Upper lobe of right lung (tissue), 1 donor: ENCODE measurements at places on chromosomes 3 and 15.

GRCh38 chr3:41508063-41508696 lies 308.9 kb downstream of the CTNNB1 start:
- DNase-seq = no peak

DNA sequence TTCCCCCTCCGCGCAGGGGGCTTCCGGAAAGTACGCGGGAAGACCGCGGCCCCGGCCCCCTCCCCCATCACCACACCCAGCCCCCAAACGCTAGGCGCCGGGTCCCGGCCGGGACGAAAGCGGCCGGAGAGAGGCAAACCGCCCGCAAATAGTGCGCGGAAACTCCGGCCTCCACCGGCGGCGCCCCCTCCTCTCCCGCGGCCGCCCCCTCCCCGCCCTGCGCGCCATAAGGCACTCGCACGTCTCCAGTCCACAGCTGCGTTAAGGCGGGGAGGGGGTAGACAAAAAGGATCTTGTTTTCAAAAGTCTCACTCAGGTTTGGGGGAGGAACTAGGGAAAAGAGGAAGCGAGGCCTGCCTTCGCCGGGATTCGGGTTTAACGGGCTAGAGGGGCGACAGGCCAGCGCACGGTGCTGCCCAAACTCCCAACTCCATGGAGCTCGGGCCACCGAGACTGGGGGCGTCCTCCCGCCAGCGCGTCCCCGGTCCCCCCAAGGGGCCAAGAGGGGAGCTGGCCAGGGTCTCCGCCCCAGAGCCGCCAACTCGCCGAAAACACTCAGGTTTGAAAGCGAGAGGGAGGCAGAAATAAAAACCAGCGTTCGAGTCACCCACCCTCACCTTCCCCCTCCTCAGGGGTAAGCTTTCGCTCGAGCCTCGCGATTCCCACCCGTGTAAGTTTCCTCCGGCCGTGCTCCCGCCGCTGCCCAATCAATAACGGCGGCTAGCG lies 1.8 kb downstream of the ANP32A start:
- DNase-seq = peak; percentile 85

GRCh38 chr3:51336261-51336660 lies 48.8 kb upstream of the MANF start:
- no peak for DNase-seq

DNA sequence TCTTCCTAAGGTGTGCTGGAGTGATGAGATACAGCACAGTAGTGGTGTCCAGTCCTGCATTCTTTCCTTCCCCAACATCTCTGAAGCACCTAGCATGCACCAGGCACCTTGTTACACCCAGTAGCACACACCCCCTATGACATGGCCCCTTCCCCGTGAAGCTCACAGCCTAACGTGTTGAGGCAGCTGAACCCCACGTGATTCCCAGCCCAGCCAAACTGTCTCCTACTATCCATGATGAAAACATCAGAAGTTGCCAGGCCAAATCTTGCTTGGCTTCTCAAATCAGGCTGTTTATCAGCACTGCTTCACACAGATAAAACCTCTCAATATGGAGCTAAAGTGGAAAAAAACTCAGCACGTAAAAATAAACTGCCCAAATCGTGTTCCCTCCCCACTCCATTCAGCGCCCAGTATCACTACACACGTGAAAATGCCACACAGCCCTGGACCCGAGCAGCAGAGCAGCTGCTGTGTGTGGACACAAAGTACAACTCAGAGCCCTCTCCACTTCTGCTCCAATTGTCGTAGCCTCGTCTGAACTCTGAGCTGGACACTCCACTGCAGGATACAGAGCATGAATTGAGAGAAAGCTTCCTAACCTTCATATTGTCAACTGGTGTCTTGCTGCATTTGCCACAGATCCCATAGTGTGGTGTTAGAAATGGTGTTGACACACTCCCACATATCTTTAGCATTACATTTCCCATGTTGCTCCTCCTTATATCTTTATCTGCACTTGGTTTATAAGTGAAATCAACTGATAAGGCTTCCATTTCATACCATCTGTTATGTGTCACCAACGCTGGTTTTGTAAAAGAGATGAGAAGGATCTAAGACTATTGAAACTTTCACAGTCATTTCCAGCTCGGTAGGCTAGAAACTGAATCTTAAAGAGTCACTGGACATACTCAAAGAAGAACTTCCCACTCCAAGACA lies 279.8 kb downstream of the RORA start:
- no peak for DNase-seq

GRCh38 chr3:110579840-110580550 lies 491.6 kb upstream of the NECTIN3 start:
- DNase-seq = no peak

DNA sequence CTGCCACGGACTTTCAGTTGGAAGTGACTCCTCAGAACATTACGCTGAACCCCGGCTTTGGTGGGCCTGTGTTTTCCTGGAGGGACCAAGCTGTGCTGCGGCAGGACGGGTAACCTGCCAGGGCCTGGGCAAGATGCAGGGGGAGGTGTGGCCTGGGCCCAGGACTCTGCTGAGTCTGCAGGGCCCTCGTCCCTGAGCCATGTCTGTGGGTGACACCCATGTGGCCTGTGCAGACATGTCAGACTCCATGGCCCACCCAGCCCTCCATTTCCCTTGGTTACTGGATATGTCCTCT lies 4.9 kb upstream of the ITIH3 start:
- no peak for DNase-seq

- DNase-seq = no peak
Observed at GRCh38 chr3:87791248-87792027, 267.4 kb downstream of the CGGBP1 start.

GRCh38 chr3:188607805-188608315 lies 453.9 kb downstream of the LPP start:
- no peak for DNase-seq

DNA sequence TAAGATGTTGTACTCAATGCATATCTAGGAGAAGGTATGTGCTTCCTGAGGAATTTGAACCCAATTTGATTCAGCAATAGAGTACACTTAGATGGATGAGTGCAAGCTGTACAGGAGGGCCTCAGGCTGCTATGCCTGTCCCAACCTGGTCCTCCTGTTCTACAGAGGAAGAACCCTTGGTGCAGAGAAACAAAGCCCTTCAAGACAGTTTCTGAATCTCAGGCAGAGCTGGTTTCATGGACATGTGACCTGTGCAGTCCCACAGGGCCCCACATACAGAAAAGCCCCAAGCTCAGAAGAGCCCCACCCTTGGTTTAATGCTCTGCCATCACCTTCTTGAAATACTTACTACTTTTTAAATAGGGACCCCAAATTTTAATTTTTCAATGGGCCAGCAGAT lies 15.3 kb downstream of the FOXP1 start:
- DNase-seq = no peak

- peak; percentile 72 for DNase-seq
Observed at GRCh38 chr15:68819495-68820294, 1.0 kb downstream of the ANP32A start.

GRCh38 chr3:58693940-58694850 lies 27.6 kb upstream of the FAM3D start:
- DNase-seq = no peak

DNA sequence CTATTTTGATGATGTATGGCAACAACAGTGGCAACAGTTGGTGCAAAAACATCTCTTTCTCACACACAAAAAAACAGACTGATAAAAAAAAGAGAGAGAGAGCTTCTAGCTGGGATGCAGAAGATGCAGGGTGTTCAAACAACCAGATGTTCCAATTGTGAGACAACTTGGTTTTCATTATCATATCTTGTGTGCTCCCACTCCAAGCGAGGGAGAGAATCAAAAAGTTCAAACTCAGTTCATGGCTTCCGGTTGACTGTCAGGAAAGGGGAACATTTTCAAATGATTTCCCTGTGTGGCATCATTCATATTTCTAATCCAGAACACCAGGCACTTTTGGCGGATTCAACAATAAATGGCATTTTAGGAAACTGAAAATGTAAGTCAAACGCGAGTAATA lies 72.1 kb downstream of the RSL24D1 start:
- no peak for DNase-seq

DNA sequence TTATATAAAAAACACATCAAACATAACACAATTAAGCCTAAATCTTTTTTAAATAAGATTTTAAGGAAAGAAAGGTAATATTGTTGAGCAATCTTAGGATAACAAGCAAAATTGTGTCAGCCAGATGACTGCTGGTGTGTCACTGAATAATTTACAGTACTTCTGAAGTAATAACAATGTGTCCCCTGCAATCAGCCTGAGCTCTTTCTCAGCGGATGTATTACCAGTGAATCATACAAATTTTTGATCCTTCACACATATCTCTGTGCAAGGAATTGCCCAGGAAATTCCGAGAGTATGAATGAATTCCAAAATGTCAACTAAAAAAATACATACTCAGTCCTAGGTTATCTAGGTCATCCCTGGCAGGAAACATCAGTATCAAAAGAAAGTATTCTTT lies 76.6 kb upstream of the PTX3 start:
- no peak for DNase-seq

DNA sequence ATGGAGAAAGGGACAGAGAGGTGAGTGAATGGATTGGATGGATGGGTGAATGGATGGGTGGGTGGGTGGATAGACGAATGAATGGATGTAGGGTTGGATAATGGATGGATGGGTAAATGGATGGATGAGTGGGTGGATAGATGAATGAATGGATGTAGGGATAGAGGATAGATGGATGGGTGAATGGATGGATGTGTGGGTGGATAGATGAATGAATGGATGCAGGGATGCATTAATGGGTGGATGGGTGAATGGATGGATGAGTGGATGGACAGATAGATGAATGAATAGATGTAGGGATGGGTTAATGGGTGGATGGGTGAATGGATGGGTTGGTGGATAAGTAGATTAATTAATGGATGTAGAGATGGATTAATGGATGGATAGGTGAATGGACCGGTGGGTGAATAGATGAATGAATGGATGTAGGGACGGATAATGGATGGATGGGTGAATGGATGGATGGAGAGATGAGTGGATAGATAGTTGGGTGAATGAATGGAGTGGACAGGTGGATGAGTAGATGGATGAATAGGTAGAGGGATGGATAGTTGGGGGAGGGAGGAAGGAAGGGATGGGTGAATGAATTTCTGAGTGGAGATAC lies 28.6 kb downstream of the CACNA2D3 start:
- no peak for DNase-seq

GRCh38 chr3:46709157-46709654 lies 8.0 kb downstream of the TMIE start:
- no peak for DNase-seq

GRCh38 chr15:64209680-64210334 lies 47.0 kb upstream of the PPIB start:
- DNase-seq = no peak

DNA sequence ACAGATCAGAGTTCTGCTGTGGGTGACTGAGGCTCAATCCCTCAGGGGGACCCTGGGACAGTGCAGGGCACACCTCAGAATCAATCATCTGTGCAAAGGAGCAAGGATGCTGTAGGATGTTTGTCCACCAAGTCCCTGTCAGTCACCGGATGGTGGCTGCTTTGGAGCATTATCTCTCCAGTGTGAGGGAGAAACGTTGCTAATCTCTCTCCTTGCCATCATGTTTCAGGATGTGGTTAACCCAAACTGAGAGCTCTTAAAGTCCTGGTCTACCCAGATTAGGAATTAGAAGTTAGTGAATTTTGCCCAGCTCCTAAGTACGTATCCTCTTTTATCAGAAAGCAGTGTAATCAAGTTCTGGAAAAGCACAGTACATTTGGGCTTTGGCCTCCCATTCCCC lies 26.2 kb upstream of the LRRC3B start:
- no peak for DNase-seq

- no peak for DNase-seq
Observed at GRCh38 chr15:80747317-80748053, 31.7 kb upstream of the CEMIP start.

DNA sequence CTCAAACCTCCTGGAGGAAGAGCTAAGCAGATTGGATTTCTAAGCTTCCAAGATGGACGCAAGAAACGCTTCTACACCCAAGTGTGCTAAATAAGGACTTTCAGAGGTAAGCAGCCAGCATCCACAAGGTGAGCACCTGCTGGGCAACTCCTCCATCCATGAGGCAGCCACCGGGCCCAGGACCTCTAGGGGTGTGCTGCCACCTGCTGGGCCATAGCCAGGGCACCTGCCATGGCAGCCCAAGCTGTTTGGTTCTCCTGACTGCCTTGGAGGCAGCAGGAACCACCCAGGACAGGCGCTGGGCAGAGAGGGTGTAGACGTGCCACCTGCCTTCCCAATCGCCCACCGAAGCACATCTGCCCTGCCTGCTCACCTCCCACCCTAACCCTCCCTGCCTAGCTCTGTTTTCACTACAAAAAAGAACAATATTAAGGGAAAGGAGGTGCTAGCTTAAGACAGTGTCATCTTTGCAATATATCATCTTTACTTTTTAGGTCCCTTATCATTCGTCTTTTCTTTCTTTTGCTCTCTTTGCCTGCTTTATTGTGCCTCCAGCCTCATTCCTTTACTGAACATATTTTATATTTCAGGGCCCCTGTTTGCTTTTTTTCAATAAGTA lies 12.9 kb downstream of the C15orf62 start:
- peak; percentile 91 for DNase-seq

DNA sequence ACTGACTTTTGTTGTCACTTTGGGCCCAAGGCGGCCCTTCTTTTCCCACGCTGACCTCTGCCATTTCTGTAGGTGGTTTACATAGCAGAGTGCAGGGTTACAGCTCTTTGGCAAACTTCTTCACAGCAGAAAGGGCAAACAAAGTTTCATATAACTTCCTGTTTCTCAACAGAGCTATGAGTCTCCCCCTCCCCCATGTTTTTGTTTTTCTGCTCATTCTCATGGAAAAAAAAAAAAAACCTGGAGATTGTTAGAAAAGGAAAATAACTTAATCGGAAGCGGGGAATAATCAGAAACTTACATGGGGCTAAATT lies 342.0 kb upstream of the NR2F2 start:
- no peak for DNase-seq
